Central memory CD8-positive, alpha-beta T cell (primary cell): ENCODE measurements at places on chromosomes 16 and 17.

DNA sequence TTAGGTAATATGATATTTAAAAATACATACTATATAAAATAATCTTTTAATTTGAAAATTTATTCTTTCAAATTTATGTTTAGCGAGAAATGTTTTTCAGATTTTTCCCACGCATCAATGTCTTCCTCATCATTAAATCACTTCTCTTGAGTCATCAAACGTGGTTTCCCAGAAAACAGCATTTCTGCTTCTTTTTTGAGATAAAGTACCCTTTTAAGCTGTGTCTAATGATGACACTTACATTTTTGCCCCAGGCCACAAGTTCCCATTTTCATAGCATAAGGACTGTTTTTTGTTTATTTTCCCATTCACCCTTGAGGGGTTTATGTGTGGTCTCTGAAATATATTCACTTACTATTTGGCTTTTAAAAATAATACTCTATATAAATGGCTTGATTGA, 139.0 kb upstream of the HS3ST3A1 start:
- DNase-seq, result no peak

DNA sequence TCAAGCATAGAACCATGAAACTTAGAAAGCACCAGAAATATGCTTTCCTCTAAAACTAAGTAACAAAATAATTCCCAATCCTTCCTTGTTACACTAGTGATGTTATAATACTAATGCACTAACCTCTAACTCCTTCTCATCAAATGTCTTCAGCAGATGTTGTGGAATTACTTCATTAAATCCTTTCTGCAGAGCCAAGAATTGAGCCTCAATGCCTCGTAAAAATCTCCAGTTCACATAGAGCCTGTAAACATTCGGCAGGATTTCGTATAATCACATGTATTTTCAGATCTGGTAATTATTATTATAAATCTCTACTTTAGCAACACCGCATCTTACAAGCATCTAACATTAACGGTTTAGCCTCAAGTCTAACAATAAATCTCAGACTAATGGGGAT, 44.7 kb downstream of the CEP95 start:
- no peak for DNase-seq

- DNase-seq, result no peak
Measured at GRCh38 chr17:560432-560873, 154.2 kb downstream of the VPS53 start.

GRCh38 chr17:43900858-43901754, 6.2 kb downstream of the MPP2 start:
- no peak for DNase-seq

DNA sequence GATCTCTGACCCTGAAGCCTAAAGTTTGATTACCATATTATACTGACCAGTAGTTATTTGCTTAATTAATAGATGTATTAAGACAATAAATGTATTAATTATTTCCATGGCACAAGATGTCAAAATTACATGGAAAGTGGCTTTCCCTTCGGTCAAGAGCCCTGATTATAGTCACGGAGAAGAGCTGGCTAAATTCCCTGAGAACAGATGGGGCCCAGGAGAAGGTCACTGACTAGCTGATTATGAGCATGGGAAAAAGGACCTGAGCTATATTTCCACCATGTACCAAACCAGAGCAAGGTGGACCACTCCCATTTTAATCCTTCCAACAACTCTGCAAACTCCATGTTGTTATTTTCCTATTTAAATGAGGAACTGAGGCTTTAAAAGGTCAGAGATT, 12.9 kb upstream of the MYO18A start:
- DNase-seq, result no peak

- DNase-seq, result no peak
Measured at GRCh38 chr17:9805769-9806168, 14.4 kb upstream of the DHRS7C start.

DNA sequence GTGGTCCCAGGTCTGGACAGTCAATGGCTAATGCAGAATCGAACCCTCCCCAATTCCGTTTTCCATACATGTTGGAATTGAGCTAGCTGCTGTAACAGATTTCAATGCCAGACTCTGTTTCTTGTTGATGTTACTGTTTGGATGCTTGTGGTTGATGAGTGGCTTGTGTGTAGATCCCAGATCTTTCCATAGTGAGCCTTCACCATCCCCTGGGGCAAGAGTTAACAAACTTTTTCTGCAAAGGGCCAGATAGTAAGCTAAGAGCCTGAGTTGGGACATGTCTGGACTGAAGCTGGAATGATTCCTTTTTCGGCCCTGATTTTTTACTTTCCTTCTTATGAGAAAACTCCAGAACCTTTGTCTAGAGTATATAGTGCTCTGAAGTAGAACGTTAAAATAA, 296.3 kb downstream of the CPPED1 start:
- DNase-seq, result no peak
